Natural killer cell treated with Interleukin-12 subunit alpha and Interleukin-12 subunit beta and Interleukin-15 and Interleukin-18, amount 100 ng/mL, for 72 hours (primary cell): ENCODE measurements at places on chromosomes 6 and 20. TPM values are rescaled to one million over a fixed set of nuclear protein-coding genes. Genes with fewer than 3 reads are reported as not detected.

The CCN6 gene
- total RNA-seq = not detected

The TMEM217 gene
- 23.5 TPM for total RNA-seq

The VSX1 gene
- not detected for total RNA-seq

The TBXT gene
- total RNA-seq = not detected

The MEI4 gene
- not detected for total RNA-seq

The MMP24 gene
- not detected for total RNA-seq

The HLA-DMB gene
- 17.8 TPM for total RNA-seq

The PPP1R16B gene
- total RNA-seq = 119 TPM

The HRH3 gene
- total RNA-seq = not detected

The ECT2L gene
- total RNA-seq = not detected

The FOXF2 gene
- total RNA-seq = not detected

The HCRTR2 gene
- not detected for total RNA-seq

The NDUFAF5 gene
- total RNA-seq = 26.9 TPM

DNA sequence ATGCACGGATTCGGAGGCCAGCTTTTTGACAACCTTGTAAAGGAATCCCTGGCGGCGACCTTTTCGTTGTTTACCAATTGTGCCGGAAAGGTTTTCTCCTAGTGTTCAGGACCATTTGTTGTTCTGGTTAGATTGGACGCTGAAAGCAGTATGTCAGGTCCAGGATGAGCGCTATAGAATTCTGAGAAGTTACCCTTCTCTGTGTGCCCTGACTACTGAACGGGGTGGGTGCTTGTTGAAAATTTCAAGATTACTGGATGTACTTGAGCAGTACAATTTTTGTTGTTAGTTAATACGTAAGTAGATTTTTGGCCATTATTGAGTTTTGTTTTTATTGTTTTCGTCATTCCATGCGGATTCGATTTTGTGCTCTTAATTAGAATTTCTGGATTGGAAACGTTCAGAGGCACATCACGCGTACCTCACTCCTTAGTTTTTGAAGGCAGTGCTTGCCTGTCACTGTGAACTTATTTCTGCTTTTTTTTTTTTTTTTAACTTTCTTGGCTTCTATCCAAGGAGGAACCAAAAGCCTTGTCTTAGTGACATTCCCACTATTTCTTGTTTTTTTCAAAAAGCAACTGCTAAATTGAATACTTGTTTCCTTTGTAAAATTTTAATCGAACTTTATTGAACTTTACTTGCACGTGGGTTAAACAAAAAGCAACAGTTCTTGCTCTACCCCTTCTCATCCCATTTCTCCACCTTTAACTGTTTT is 898 bp downstream of the XRN2 start:
- no peak for DNase-seq

GRCh38 chr6:79684876-79685275 is 53.7 kb downstream of the SH3BGRL2 start:
- DNase-seq = no peak

DNA sequence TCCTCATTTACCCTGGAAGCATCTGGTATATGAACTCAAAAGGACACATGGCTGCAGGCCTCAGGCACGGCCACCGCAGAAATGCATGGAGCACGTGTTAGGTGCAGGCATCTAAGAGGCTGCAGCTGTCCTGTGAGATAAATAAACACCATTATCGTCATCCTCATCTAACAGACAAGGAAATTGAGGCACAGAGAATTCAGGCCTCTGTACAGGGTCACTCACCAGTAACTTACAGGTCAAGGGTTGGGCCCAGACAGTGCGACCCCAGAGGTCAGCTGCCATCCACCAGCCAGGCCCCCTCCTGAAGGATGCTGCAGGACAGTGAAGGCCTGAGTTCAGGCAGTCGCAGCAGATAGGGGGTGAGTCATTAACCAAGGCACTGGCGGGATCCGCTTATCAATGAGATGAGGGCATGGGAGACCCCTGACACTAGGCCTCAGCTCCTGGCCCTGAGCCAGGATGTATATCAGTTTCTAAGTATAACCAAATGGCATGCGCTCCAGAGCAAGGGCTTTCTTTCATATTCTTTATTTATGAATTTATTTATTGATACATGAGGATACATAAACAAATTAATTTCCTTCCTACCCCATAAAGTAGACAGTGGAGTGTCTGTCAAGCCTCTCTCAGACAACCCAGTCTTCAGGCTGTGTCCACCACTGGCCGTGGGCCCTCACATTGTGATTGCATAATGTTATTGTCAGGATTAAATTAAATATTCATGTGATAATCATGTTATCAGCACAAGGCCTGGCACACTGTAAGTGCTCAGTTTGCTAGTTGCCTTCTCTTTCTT is 316.9 kb downstream of the QKI start:
- no peak for DNase-seq

DNA sequence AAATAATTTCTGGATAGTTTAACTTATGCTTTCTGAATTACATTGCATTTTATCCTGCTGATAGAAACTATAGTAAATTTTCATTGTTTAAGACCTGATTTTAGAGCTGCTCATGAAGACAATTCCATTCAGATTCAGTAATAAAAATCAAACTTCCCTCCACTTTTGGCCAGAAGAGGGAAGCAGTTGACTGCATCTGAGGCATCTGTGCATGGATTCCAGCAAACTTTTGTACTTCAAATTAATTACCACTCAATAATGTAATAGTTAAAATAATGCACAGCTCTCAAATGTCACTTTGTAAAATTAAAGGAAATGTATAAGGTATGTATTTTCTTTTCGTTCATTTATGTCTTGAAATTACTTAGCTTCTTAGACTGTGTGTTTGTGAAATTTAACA is 64.2 kb upstream of the SLC35B3 start:
- DNase-seq = no peak

DNA sequence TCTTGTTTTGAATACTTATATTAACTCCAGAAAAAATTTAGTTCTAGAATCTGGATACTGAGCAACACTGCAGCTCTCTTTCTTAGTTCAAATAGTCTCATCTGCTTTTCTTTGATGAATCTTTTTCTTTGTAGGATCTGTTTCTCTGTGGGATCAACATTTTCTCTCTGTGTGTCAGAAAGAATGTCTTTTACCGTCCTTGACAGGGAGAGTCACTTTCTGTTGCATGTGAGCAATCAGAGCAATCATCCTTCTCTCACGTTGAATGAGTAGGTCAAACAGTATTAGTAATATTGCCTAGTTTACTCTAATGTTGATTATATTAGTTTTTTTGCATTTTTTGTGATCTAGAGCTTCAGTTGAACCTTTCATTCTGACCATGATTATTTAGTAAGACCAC is 130.9 kb downstream of the TRMT11 start:
- DNase-seq = no peak

DNA sequence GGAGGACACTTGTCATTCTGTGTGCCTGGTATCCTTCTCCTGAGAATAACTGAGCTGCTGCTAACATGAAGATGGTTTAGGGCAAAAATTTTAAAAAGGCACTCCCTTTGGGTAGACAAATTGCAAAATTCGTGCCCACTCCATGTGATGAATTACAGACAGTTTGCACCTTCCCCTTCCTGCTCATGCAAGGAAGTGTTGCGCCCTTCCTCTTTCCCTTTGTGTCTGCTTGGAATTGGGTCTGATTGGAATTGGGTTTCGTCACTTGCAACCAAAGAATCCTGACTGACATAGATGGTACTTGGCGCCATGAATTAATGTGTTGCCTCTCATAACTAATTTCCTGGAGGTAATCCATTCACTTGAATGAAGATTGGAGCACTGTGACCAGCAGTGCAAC is 62.3 kb upstream of the SHLD1 start:
- DNase-seq = no peak

- DNase-seq = no peak
Measured at GRCh38 chr20:12786276-12786675, 222.5 kb upstream of the SPTLC3 start.

- DNase-seq = no peak
Measured at GRCh38 chr6:113960795-113961194, 10.2 kb downstream of the HDAC2 start.

DNA sequence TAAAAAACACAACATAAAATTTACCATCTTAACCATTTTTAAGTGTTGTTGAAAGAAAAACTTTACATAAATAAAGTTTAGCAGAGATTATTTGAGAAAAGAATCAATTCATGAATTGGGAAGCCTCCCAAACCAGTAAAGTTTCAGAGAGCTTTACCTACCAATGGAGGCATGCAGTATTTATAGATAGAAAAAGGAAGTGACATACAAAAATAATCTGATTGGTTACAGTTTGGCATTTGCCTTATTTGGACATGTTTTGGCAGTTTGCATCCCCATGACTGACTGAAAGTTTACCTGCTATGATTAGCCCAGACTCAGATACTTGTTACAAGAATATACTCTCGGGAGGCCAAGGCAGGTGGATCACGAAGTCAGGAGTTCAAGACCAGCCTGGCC is 3.7 kb upstream of the CMTR1 start:
- no peak for DNase-seq

DNA sequence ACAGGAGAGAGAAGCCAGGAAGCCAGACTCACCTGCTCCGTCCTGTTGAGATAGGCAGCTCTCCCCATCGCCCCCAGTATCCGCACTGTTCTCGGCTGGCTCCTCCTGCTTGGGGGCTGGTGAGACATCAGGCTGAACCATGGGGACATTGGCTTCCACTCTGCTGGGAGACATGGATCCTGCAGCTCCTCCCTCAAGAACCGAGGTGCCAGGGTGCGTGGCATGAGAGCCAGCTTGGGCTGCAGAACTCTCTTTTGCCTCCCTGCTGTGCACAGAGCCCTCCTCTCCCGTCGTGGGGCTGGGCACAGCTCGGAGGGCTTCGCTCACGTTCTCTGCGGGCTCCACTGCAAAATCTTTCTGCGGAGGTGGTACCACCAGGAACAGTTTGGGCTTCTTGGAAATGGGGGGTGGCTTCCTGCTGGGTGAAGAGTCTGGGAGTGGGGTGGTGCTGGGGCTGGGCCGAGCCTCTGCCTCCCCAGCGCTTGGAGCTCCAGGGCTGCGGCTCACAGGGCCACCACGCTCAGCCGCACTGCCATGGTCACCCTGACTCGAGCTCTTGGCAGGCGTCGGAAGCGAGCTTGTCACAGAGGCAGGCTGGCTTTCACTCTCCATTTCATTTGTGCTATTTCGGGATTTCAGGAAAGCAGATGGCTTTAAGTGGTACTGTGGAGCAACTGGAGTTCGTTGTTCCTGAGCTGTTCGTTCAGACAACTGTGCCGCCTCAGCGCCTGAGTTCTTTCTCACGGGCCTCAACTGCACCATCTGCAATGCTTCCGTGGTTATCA is 26.5 kb downstream of the HEBP2 start:
- no peak for DNase-seq

- no peak for DNase-seq
Measured at GRCh38 chr20:45994761-45995493, 13.8 kb upstream of the MMP9 start.

DNA sequence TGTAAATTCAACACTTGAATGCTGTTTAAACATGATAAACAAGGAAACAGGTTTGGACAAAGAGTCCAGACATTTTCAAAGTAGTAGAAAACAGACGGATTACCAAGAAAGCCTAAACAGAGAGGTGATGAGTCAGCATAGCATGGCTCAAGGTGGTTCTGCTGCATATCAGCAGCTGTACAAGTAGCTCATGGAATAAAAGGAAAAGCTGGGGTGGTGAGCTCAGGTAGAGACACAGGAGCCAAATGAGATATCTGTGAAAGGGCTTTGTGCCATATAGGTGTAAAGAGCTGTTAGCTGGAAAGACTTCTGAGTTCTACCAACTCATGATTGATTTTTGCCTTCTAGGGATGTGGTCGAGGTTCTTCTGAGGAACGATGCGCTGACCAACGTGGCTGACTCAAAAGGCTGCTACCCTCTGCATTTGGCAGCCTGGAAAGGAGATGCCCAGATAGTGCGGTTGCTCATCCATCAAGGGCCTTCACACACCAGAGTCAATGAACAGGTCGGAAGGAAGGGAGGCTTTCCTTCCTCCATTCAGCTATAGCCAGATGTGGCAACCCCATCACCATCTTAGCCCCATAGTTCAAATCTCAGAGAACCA is 80.7 kb downstream of the ANKS1A start:
- DNase-seq = no peak

- no peak for DNase-seq
Measured at GRCh38 chr20:20733943-20734342, 21.5 kb upstream of the RALGAPA2 start.

DNA sequence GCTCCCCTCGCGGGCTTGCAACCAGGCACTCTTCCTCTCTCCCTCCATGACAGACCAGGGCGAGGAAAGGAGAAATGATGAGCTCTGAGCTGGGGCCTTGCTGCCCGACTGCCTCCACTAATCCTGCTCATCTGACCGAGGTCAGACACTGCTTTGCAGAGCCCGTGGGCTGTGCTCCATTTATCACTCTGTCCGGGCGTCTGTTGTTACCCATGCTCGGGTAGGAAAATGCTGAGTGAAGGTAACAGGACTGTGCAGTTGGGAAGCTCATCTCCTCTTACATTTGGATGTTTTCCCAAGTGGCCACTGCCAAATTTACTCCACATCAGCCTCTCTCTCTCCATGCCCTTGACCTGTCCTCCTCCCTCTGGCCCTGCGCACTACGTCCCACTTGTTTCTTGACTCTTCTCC is 14.6 kb downstream of the RPS6KA2 start:
- no peak for DNase-seq

DNA sequence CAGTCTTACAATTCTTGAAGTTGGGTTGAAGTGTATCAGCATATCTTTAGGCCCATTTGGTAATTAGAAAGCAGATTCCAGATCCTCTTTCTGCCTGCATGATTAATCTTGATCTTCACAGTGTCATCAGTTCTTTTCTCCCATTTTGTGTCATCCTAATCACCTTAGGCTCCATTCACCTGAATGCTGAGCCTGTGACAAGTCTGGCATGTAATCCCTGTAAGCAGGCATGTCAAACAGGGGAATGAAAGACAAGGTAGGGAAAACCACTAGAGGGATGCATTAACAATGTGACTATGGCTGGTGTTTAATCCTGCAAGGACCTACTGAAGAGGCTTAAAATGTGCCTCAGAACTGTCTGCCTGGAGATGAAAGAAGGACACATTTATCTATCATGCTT is 848.8 kb downstream of the TFAP2A start:
- no peak for DNase-seq

DNA sequence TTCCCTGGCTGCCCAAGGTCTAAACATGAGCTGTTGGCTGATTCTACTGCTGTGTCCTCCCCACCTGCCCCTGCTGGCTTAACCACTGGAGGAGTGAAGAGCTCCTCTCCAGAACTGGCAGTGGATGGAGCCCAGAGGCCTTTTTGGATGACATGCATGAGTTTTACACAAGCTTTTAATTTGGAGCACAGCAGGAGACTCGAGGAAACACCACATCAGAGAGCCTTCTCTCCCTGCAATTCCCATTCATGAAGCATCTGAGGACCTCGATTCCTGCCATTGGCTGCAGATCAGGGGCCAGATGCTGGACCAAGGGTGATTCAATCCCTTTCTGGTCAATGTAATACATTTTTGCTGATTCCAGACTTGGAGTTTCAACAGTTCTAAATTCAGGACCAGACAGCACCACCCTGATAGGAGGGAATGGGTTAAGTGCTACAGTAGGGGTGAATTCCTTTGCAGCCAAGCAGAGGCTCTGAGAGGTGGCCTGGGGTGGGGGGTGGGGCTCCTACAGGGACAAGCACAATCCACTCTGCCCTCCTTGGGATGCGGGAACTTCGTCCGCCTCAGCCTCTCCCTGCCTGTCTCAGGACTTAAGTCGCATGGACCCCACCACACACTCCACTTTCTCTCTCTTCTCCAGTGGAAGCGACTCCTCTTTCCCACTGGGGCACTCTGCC is 599 bp upstream of the PSORS1C1 start:
- no peak for DNase-seq

- DNase-seq = no peak
Measured at GRCh38 chr20:33812908-33813462, 1.8 kb downstream of the CHMP4B start.

- DNase-seq = no peak
Measured at GRCh38 chr20:37946946-37947345, 44.0 kb downstream of the VSTM2L start.

- no peak for DNase-seq
Measured at GRCh38 chr6:10595731-10596664, 74.8 kb downstream of the GCNT2 start.
